Inflammatory macrophage (primary cell): ENCODE measurements at places on chromosomes 3 and 15.

- DNase-seq = peak; percentile 44
These were observed 827 bp downstream of the PLCB2 start for GRCh38 chr15:40306908-40307307.

DNA sequence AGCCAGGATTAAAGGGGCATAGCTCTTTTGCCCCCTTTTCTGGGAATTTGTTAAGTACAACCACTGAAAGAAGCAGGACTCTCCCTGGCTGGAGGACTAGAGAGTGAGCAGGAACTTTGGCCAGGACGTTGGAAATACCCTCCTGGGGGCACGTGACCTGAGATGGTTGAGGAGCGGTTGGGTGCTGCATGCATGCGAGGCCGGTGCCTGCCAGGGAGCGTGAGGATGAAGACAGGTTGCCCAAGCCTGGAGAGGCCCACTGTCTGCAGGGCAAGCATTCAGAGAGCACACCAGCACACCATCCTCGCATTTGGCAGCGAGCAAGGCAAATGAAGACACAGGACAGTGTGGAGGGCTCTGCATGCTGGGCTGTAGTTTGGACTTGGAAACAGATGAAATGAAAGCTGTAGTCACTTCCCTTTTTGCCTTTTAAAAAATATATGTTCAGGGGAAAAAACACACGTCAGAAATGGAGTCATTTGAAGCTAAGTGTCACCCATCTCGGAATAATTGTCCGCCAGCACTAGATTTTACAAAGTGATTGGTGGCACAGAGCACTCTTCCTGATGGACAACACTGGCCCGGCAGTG is 217.6 kb downstream of the SLCO3A1 start:
- DNase-seq = peak; percentile 34

GRCh38 chr3:136835813-136836510 is 17.0 kb downstream of the SLC35G2 start:
- peak; percentile 22 for DNase-seq

DNA sequence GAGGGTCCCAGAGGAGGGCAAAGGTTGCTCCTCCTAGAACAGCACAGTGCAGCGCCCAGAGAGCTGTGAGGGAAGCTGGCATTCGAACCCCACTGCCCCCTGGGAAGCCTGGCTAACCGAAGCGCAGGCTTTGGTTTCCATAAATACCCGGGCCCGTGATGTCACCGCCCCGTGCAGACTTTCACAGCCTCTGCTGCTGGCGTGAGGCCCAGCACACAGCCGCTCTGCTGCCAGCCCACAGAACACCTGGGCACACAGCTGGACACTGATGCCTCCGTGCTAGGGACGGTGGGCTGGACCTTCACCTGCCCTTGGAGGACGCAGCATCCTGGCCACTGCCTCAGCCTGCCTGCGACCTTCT is 1.0 kb downstream of the IQSEC1 start:
- DNase-seq = no peak

- DNase-seq = no peak
These were observed 65.4 kb upstream of the SEC61A1 start for GRCh38 chr3:127986803-127987202.

DNA sequence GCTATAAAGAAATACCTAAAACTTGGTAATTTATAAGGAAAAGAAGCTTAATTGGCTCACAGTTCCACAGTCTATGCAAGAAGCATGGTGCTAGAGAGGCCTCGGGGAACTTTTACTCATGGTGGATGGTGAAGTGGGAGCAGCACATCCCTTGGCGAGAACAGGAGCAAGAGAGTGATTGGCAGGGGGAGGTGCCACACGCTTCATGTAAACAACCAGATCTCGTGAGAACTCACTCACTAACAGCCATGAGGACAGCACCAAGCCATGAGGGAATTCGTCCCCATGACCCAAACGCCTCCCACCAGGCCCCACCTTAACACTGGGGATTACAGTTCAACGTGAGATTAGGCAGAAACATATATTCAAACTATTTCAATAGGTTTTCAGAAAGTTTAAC is 28.0 kb downstream of the GABRB3 start:
- DNase-seq = no peak

DNA sequence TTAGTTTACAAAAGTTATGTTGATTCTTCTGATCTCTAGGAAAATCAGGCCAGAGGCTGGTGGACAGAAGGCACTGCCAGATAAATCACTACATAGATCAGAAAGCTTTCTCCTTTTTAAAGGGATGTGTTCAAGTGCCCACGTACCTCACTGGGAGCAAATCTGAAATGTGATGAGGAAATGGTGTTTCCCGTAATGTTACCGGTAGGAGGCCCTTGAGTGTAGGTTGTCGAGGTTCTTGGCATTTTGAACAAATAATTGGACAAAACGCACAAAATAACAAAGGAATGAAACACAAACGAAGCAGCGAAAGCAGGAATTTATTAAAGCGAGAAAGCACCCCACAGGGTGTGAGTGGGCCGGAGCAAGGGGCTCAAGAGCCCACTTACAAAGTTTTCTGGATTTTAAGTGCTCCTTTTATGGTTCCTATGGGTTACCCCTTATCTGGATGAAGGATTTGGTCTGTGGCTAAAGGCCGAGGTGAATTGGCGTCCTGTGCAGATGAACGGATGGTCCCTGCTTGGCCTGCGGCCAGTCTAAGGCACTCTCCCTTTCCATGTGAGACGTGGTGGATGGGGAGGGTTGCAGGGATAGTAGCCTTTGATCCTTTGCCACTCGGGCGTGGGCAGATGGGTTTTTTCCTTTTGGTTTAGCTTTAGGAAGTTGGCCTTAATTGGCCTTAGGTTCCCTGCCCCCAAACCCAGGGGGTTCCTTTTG is 1.0 kb downstream of the SNX1 start:
- peak; percentile 34 for DNase-seq

DNA sequence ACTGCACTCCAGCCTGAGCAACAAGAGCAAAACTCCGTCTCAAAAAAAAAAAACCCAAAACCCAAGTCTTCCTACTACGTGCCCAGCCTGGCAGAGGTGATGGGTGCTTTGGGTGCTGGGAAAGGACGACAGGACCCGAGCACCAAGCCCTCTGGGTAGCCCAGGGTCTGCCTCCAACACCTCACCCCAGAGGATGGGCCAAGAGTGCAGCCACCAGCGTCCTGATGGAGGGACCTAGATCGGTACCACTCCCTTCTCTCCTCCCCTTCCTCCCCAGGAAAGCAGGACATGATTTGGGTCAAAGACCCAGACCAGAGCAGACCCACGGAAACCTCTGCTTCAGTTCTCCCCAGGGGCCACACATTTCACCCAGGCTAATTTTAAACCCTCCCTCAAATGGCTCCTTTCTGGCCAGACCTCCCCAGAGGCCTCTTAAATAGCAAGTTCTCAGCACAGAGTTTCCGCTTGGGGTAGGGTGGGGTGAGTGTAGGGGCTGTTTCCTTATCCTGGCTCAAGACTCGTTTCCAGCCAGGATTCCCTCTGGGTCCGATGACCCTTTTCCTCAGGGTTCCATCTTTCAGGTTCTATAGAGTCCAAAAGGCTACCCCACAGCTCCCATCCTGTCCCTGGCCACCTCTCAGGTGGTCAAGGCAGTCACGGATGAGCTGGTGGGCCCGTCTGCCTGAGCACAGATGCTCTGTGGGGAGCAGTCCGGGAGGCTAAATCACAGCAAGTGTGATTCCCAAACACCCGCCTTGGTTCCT is 20.5 kb downstream of the RBPMS2 start:
- DNase-seq = no peak

DNA sequence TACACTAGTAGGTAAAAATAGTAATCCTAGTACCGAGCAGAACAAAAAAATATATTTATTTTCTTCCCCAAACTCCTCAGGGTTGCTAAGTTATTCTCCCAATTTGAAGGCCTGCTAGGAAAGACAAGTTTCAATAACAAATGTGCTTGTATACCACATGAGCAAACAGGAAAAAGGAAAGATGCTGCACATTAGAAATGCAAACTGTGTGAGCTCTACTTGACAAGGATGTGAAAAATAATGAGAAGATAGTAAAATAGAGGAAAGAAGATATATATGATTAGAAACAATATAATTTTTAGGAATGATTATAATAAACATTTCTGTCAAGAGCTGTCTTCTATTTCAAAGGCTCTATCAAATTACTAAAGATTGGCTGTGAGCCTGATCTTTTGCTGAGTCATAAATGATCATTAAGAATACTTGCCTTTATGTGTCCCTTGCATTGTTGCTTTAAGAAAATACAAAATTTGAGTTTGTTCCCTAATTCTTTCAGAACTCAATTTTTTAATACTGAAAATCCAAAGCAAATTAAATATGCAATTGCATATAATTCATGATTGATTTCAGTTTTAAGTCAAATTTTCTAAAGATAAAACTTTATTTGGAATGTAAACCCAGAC is 174.2 kb downstream of the NEK10 start:
- no peak for DNase-seq

DNA sequence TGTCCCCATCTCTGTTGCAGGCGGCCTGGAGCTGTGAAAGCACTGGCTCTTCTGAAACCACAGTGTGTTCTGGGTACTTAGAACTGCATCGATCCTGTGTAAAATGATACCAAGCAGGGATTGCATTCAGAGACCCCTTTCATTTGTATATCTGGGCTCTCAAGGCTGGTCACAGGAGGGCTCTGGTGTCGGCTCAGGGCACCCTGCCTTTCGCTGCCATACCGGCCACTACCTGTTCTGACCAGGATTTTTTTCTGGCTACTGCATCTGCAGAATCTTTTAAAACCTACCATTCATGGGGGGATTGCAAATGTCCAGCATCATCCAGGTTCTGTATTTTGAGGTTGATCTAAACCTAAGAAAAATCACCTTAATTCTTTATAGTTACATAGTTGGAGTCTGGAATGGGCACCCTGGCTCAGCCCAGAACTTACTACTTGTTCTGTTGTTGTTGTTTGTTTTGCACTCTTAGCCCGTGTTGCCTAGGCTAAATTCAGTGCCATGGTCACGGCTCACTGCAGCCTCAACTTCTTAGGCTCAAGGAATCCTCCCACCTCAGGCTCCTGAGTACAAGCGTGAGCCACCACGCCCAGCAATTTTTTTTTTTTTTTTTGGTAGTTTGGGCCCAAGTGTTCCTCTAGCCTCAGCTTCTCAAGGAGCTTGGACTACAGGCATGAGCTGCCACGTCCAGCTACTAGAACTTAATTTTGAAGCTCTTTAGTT is 52.7 kb downstream of the TRIM71 start:
- no peak for DNase-seq

GRCh38 chr3:46897829-46898320 is 20.4 kb downstream of the PTH1R start:
- no peak for DNase-seq

- DNase-seq = peak; percentile 62
These were observed 257.9 kb downstream of the UACA start for GRCh38 chr15:70505411-70505919.

DNA sequence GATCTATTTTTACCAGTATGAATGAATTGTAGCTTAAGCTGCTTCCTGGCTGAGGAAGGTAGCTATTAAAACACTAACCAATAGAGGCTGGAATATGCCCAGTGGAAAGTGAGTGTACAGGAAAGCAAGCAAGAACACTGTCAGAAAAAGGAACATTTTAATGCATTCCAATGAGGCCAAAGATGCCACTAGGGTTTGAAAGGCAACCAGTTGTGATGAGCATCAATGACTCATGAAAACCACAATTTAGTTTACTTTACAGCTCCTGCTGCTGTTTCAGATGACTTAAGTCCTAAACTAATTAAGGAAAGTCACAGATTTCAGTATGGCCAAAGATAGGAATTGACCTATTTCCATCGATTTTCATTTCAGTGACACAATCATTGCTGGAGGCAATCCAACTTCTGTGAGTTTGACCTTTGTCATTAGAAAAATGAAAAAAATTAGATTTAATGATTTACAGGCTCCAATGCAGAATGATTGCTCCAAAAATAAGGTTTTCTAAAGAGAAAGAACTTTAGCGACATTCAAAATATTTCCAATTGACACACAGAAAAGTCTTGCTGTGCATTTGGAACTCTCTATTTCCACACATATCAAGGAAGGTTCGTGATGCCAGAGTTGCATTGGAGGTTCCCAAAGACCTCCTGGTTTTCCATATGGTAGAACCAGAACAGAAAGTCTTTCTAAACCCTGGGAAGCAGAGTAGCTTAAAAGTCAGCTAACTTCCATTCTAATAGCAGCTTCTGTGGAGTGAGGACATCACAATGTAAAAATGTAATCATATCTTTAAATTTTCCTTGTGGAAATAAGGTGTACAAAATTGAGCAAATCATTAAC is 103.0 kb downstream of the SUCNR1 start:
- no peak for DNase-seq

- DNase-seq = no peak
These were observed 64.5 kb upstream of the KLF13 start for GRCh38 chr15:31262143-31262530.
